ENCODE measurements at places on chromosomes 5 and 9.
A peak's percentile ranks its signal among the peaks of the same experiment; 100 is the strongest.

GRCh38 chr9:13033959-13034693 is 245.4 kb downstream of the MPDZ start:
- DNase-seq: peak; percentile 37

DNA sequence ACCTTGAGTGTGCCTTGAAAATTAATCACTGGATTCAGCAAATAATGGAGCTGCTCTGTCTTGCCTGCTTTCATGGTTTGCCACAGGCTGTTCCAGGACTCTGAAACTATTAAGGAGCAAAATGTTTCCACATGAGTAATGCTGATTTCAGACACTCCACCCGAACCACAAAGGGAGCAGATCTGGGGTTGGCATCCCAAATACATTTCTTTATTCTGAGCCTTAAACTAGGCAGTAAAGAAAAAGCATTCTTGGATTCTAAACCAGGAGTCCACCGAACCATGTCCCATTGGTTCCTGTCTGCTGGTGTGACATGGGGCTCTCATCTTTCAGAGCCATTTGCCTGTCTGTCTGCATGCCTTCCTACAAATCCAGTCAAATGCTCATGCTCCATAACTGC is 10.1 kb upstream of the C1QTNF3 start:
- no peak for DNase-seq

DNA sequence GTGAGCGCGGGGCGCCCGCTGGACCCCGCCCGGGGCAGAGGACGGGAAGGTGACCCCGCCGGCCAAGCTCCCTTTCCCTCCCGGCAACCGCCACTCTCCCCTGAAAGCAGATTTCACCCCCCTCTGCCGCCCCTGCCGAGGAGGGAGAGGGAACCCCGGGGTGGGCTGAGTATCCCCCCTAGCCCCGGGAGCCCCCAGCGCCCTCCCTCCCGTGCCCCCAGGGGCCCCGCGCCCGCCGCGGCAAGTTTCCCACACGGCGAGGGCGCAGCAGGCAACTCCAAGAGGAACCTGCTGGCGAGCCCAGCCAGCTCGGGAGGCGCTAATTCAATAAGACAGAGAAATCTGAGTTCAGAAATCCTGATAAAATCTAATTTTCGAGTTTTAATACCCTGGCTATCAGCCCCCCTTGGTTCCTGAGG is 1.6 kb downstream of the NTNG2 start:
- DNase-seq: no peak

DNA sequence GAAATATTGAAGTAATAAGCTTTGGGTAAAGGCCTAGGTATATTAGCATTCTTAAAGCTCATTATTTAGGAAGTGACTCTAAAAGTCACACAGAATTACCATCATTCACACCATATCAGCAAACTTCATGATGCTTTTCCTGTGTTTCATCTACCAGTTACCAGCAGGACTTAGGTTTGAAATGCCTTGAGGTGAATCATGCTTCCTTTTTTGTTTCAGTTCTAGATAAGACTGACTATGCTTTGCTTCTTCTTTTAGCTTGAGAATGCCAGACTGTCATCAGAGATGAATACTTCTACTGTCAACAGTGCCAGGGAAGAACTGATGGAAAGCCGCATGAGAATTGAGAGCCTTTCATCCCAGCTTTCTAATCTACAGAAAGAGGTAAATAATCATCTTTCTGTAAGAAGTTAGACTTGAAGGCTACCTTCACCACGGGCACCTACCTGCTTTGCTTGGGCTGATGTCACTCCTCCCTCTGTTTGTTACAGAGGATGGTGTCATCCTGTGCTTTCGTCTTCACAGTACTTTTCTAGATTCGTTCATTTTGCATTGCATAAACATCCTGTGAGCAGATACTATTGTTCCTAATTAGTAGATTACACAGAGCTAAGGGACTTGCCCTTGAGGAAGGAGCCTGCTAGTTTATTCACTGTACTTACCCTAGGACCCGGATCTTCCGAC is 34.7 kb downstream of the LMNB1 start:
- DNase-seq: no peak

GRCh38 chr5:54680998-54681397 is 163.4 kb downstream of the SNX18 start:
- no peak for DNase-seq

DNA sequence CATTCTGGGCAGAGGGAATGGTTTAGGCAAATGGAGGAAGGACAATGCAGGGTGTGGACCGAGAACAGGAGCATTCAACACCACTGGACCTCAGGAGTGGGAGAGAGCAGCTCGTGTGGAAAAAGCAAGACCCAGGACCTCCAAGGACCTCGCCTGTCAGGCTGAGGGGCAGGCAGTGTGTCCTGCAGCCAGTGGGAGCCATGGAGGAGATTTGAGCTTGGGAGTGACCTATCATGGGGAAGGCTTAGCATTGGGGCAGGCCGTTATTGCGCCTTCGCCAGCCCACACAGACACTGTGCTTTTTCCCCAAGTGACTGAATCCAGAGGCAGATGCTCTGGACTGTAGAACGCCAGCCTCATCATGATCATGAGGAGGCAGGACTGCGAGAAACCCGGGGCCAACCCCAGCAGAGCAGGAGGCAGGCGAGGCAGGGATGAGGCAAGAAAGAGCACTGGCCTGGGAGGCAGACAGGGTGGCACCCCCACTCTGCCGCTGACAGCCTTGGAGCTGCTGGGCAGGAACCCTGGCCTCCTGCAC is 3.3 kb downstream of the CDHR2 start:
- DNase-seq: no peak

- no peak for DNase-seq
Observed at GRCh38 chr5:149039506-149039905, 23.4 kb downstream of the SH3TC2 start.

- no peak for DNase-seq
Observed at GRCh38 chr5:126456217-126456820, 33.1 kb downstream of the GRAMD2B start.

GRCh38 chr5:106727071-106727470 is 943.7 kb downstream of the EFNA5 start:
- DNase-seq: no peak

DNA sequence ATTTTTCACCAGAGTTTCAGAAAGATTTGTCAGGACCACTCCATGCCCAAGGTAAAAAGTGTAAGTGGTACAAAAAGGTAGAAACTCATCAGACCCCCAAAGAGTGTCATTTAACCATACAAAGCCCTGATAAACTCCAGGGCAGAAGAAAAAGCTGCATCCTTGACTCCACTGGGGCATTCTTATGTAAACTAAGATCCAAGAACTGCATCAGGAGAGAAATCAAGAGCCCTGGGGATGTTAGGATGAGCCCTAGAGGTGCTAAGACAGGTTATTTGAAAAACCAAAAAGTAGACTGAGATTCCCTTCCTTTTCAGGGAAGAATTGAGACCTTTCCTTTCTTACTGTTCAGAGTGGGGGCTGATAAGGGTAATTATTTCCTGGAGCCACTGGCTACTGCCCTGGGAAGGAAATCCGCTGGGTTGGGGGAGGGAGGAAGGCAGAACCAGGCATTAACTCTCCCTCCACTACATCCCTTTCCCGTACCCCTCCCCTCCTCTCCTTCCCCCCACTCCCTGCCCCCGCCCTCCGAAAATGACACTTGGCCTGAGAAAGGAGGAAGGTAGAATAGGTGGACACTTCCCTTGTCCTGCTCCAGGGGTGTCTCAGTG is 54.7 kb downstream of the FXN start:
- no peak for DNase-seq

GRCh38 chr5:154449786-154450185 is 4.0 kb downstream of the SAP30L start:
- DNase-seq: no peak

GRCh38 chr5:119527351-119527750 is 75.1 kb downstream of the HSD17B4 start:
- DNase-seq: no peak

DNA sequence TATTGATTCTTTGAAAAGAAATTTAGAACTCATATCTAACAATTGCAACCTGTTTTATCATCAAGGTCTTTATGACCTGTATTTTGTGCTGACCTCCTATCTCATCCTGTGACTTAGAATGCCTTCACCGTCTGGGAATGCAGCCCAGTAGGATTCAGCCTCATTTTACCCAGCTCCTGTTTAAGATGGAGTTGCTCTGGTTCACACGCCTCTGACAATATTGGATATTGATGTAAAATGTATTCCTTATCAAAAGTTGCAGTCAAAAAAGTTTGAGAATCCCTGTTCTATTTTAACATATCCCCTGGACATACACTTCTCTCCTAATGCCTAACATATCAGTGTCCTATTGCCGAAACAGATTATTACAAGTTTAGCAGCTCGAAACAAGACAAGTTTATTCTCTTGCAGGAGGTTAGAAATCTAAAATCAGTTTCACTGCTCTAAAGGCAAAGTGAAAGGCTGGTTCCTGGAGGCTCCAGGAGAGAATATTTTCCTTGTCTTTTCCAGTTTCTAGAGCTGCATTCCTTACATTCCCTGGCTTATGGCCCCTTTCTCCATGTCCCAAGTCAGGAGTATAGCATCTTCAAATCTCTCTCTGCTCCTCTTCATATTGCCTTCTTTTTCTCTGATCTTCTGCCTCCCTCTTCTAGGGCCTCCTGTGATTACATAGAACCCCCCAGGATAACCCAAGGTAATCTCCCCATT is 31.5 kb upstream of the LVRN start:
- no peak for DNase-seq

DNA sequence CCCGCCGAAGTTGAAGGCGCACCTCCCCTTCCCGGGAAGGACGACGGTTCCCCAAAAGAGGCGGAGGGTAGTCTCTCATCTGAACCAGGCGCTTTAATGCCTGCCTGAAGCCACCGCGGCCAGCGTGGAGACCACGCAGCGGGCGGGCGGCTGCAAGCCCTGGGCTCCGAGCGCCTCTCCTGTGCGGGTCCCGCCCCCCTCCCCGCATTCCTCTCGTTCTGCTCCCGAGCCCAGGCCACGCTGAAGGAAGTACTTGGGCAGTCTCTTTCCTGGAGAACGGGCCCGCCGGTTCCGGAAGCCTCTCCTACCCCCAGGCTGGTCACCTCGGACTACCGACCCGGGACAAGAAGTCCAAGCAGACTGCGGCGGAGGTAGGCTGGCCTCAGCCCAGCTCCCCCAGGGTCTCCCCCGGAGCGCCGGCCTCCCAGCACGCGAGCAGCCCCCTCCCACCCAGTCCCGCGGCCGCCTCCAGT is 571 bp downstream of the PPIC start:
- no peak for DNase-seq

DNA sequence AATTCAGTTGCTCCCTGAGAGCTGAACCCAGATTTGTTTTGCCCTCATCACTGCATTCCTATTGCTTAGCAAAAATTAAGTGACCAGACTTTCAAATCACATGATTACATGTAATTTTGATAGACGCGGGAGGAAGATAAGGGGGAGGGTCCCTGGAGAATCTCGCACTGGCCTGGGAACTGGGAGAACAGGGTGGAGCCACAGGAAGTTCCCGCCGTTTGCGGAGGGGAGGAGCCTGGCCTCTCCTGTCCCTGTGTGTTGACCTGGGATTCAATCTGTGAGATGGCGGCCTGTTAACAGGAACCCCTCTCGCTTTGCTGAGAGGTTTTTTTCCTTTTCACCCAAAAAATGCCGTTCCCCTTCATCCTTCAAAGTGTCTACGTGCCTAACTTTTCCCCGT is 142.9 kb upstream of the OR13F1 start:
- no peak for DNase-seq

DNA sequence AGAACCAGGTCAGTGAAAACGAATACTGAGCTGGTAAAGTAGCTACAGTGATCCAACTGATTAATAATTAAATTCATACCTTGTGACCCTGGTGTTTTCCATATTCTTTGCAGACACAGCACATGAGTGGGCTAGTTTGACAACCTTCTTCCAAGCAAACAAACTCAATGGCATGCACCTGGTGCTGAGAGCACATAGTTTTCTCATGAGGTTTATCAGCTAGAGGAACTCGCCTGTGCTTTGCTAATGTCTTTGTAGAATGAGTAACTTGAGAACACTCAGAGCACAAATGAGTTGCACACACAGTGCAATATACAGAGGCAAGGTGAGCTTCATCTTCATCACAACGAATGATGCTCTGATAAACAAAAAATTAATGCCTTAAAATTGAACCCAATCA is 12.6 kb downstream of the TRIM23 start:
- DNase-seq: no peak

GRCh38 chr5:57832875-57833274 is 350.3 kb upstream of the ACTBL2 start:
- DNase-seq: no peak

- no peak for DNase-seq
Observed at GRCh38 chr9:121499427-121500164, at the start of gene GGTA1. Gene GGTA1, minus strand, starts transcription at chr9:121499844. Its CDS starts 31,922 bp downstream, at chr9:121467922.

GRCh38 chr9:114025760-114026159 is 52.3 kb downstream of the AMBP start:
- DNase-seq: no peak

- DNase-seq: no peak
Observed at GRCh38 chr5:127451096-127451495, 66.3 kb upstream of the PRRC1 start.

- DNase-seq: no peak
Observed at GRCh38 chr5:120091376-120091948, 372.6 kb upstream of the PRR16 start.

- peak; percentile 85 for DNase-seq
Observed at GRCh38 chr5:113249206-113249605, 185.6 kb downstream of the TSSK1B start.

All from brain pericyte (primary cell).